A549 (cell line): ENCODE measurements at places on chromosomes 3 and 15.

DNA sequence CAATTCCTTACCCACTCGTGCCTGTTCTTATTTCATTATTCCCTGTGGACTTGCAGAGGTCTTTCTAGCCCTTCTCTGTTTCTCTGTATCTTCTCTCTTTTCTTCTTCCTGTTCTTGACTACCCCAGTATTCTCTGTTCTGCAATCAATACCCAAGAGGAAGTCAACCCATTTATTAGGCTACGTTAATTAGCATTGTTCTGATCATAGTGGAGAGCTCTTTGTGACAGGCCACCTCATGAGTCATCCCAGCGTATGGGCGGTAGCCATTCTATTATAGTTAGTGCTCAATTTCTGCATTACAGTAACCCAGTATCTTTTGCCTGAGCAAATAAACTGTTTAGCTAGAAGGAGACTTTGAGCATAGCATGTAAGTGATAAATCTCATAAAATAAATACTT, 259.5 kb upstream of the GRM7 start:
- DNase-seq = no peak

GRCh38 chr3:97689962-97690361, 74.6 kb upstream of the ARL6 start:
- DNase-seq = no peak

- no peak for DNase-seq
Observed at GRCh38 chr15:37058316-37058985, 41.9 kb downstream of the MEIS2 start.

GRCh38 chr15:63601704-63602185, 4.6 kb downstream of the FBXL22 start:
- DNase-seq = no peak

- no peak for DNase-seq
Observed at GRCh38 chr3:30795176-30795575, 99.3 kb downstream of the GADL1 start.

DNA sequence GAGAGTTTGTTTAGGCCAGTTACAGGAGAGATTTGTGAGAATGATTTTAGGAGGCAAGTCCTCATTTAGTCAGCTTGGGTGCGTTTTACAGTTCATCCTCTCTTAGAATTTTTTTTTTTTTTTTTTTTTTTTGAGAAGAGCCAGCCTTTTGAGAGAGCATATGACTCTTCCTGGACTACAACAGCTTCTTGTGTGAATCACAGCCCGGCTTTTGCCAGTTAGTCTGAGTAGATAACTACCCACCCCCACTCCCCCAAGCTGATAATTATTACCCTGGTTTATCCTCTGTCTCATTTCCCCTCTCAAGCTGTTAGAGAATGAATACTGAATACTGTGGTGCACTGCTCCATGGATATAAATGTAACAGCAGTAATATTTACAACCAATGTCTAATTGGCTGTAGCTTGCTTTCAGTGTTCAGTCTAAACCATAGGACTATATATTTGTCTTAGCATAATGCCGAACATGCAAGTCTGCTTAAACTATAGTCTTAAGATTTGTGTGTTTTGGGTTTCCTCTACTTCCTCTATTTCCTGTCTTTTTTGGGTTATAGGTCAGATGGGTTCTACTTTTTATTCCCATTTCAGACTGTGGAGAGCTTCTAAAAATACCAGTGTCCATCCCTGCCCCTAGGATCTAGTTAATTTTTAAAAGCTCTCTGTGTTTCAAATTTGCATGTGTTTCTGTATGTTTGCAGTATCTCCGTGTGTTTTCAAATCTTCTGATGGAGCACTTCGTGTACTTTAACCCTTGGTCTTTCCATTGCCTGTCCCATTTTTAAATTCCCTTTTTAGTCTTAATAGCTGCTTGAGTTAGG, 8.0 kb downstream of the CHD2 start:
- DNase-seq = no peak

DNA sequence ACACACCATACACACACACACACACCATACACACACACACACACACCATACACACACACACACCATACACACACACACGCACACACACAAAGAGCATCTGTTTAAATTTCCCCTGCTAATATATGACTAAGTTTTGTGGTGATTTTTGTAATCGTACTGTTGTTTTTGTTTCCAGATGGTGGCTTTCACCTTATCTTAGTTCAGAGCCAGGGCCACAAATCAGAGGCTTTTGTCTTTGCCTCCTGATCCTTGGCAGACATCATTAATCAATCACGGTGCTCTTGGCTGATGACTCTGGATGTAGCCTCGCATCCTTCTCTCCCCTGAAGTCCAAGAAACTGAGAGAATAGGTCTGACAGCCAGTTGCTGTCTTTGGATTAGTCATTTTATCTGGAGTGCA, 52.1 kb downstream of the EDEM1 start:
- DNase-seq = no peak

GRCh38 chr15:74196175-74196574, 6.4 kb downstream of the STRA6 start:
- DNase-seq = peak; percentile 94

- DNase-seq = no peak
Observed at GRCh38 chr15:99427668-99428361, 138.0 kb upstream of the MEF2A start.

DNA sequence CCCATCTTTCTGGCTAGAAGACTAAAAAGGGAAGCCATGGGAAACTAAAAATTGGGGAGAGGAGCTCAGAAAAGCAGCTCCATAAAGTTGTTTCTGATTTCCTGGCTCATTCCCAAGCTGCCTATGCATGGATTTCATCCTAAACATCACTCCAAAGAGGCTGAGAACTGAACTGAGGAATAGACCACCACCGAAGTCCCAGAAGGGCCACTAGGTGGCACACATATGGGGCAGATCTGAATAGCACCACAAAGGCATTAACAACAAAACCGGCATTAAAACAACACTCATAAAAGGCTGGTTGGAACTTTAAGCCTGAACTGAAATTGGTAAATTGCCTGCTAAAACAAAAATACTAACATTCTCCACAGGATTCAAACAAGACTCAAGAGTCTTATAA, 106.3 kb downstream of the PLD1 start:
- DNase-seq = peak; percentile 29

DNA sequence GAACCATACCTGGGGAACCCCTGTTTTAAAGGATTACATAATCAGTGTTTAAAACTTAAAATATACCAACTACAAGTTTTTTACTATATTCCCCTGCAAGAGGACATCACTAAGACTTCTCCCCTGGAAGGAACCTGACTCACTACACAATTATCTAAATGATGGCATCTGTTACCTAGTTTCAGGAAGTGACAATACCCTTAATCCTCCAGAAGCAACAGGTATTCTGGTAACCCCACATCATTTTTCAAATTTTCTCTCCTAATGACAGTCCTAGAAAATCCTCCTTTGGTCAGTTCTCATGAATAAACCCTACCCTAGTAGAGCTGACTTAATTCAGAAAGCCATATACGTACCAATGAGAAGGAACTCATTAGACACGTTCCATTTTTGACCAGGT, 78.4 kb downstream of the RFX7 start:
- DNase-seq = no peak

GRCh38 chr15:61025781-61026180, 203.3 kb downstream of the RORA start:
- no peak for DNase-seq

DNA sequence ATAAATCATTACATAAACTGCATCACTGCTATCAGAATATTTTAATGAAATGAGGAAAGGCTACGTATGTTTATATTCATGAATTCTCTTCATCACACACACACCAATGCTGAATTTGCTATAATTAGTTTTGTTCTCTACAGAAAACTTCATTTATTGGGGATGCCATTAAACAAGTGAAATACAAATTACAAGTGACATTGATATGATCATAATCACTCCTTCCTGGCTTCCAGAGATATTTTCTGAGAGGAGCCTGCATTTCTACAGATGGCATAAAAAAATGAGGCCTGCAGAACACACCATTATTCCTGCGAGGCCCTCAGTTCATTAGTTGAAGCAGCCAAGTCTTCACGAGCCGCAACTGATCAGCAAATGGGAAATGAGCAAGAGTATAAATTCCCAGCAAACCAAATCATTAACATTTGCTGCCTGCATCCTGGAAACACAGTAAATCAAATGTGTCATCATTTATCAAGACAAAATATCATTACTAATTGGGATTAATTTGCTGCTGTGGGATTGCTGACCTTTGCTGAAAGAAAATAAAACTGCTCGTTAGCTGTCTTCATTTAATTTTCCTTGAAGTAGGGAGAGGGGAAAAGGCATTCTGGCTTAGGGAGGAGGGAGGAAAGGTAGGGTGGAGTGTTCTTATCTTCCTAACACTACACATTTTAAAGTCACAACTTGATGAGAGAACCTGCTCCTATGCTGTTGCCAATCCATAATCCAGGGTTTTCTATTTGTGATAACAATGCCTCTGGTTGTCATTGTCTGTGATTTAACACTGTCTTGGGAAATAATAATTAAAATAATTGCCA, 921.9 kb downstream of the SQOR start:
- no peak for DNase-seq

DNA sequence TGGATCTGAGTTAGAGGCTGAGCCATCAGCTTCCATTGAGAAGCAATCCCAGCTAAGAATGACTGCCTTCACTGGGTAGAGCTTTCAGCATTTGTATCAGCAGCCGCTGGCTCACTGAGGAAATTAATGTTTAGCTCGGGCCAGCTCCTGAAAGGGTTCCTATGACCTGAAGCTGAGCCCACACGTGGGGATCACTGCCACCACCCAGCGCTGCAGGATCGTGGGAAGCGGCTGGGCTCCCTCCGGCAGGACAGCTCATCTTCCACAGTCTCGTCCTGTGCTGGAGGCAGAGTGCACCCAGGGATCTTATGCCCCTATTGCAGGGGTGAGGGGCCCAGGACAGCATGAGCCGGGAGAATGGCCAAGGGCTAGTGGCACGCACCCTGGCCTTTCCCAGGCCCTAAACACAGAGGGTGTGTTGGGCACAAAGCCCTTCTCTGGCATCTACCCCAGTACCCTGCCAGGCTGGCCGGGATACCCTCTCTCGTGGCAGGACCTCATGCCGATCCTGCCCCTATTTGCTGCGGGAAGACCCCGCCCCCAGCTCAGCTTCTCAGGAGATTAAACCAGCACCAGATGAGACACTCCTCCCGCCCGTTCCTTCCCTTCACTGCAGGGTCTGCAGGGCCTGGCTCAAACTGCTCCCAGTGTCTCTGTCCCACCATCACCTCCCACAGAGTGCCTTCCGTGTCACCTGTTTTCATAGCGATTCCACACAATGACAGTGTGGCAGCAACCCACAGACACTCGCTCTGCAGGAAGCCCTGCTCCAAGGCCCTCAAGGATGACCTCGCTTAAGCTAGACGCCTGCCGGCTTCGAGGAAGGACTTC, 28.5 kb downstream of the KLHL25 start:
- DNase-seq = no peak

GRCh38 chr15:69766156-69766555, 313.5 kb downstream of the RPLP1 start:
- no peak for DNase-seq

GRCh38 chr3:182005219-182005618, 293.5 kb downstream of the SOX2 start:
- no peak for DNase-seq

- DNase-seq = no peak
Observed at GRCh38 chr15:53758412-53758811, 1.1 kb downstream of the WDR72 start.

DNA sequence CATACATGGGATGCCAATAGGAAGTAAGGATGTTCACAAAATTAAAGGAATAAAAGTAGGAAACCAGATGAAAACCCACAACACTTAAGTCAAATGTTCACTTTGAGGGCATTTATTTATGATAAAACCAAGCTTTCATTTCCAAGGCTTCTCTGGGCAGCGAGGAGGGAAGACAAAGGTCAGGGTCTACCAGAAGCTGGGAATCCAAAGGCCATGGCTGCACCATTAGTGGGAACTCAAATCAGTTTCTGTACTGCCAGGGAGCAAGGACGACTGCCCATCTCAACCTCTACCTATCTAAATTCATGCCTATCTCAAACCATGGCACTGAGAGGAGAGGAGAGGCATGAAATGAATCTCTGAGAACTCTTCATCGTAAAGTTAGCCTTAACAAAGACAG, 22.6 kb downstream of the PBRM1 start:
- DNase-seq = no peak

DNA sequence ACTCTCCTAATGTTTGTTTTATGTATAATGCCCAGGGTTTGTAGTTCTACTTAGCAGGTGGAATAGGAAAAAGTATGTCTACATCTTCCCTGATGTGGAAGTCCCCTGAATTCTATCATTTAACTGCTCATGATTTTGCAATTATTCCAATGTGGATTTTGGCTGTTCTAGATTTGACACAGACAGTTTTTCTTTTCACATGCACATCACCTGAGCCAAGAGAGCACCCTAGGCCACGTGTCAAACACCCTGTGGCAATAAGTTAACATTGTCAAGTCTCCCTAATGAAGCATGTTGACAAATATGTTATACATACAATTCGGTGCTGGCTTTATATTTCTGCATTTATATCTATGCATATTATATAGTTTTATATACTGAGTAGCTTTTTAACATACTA, 70.0 kb upstream of the SUCLG2 start:
- DNase-seq = no peak

DNA sequence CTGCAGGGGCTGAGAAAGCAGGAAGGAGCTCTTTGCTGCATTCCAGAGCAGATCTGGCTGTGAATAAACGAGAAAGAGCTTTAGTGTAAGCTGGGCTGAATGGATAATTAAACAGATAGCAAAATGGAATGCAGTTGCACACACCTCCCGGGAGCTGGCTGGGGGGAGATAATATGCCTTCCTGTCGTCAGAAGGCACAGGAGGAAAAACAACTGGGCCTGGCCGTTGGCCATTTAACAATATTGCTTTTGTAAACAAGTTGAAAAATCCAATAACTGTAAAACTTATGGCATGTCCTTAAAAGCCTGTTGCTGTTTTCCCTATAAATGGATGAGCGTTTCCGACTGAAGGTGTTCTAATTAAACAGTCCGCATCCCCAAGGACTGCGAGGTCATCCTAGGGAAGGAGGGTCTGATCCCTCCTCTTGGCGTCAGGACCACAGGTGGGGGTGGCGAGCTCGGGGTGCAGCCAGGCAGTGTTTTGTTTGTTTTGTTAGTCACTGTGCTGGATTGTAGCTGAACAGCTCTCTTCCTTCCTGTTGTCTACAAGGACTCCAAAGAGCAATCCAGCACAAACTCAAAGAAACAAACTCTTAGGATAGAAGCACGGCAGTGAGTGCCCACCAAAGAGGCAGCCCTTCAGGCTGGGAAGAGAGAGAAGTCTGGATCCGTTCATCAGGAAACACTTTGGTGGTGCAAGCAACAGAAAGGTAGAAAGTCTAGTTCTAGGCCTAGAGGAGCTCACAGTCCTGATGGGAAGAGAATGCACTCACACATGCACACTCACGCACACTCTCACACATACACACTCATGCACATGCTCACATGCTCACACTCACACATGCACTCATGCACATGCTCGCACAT, 133.4 kb upstream of the SMAD3 start:
- peak; percentile 96 for DNase-seq

DNA sequence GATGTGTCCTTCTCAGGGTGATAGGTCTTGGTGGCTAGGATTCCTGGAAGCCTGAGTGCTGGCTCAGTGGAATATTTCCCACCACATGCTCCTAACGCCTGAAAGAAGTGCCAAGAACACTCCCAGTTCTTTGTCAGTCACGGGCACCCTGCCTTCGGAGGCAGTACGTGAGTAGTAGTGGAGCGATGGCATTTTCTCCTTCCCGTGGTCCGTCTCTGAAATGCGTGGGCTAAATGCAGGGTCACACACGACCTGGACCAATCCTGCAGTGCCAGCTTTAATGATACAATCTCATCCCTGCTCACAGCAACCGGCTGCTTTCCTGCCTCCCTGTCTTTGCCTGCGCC, 14.5 kb downstream of the H1-8 start:
- no peak for DNase-seq
